ENCODE measurements at places on chromosomes 4 and X.

DNA sequence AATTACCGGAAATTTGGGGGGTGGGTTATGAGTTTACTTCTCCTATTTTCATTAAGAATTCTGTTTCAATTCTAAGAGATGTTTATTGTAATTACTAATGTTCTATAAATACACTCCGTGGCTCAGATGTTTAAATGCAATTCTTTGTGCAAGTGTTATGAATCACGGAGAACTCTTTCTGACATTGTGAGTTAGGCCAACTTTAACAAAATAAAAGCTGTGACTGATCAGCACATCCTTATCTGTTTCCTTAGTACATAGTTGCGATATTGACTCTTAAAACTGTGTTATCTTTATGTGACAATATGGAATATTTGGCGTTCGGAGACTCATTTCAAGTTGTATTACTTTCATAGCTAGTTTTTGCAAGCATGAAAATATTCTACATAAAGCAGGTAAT is 902 bp downstream of the KLHL4 start:
- no peak for DNase-seq

DNA sequence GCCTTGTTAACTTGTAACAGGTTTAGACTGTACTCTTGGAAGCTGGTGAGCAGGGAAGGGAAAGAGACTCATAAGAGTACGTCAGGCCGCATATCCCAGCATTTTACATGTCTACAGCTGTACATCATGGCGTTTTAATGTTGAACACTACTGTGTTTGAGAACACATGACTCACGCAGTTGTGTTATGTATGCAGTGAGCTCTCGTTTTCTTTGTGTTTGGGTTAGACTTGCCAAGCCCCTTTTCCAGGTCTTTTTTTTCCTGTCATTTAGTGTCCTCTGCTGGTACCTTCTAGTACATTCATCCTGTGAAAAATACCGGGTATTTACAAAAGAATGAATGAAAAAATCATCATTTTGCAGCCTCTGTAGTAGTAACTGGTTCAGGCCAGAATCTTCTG is 35.3 kb downstream of the SMS start:
- DNase-seq, result peak; percentile 36

- peak; percentile 39 for DNase-seq
Observed at GRCh38 chr4:40621592-40622512, 7.8 kb downstream of the RBM47 start.

DNA sequence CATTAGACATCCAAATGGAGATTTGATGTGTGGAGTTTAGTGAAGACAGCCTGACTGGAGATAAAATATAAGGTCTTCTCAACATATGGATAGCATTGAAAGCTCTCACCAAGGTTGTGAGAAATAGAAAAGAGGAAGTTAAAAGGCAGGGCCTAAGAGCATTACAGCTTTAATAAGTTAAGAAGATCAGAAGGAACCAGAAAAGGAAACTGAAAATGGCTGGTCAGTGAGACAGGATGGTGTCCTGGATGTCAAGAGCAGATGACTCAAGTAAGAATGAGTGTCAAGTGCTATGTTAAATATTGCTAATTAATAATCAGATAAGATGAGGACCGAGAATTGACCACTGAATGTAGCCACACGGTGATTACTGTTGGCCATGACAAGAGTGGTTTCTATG is 642.9 kb downstream of the STPG2 start:
- DNase-seq, result no peak

DNA sequence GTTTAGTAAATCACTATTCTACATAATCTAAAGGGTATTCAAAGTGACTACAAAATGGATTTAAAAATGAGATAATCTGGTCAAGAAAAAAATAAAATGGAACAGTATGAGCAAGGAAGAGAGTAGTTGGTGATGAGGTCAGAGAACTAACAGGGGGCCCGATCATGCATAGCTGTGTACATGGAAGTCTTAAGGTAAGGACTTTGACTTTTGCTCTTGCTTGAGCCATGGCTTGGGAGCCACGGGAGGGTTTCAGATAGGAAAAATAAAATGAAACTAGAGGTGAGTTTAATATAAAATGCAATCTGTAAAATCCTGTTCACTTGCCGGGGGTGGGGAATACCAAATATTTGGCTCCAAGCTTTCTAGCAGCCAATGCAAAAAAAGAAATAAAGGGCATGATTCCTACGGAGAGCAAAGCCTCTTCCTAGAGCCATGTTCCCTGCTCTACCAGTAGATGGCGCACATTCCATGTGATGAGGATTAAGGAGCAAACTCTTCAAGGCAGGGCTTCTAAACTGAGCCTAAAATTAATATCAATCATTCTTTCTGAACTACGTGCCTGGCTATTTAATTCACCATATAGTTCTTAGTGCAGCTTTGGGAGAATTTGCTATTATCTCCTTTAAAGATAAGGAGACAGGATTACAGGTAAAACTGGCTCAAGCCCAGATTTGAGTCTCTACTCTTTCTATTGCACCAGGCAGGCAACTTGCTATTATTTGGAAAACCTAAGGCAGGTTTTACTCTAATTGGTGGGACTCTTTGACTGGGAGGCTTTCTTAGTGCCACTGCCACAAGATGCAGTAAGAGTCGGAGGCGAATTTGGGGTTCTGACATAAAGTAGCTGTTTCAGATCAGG is 6.8 kb upstream of the CLCN5 start:
- DNase-seq, result peak; percentile 50

- DNase-seq, result no peak
Observed at GRCh38 chr4:71156616-71157015, 163.2 kb downstream of the DCK start.

- no peak for DNase-seq
Observed at GRCh38 chrX:123330229-123330942, 146.3 kb downstream of the GRIA3 start.

DNA sequence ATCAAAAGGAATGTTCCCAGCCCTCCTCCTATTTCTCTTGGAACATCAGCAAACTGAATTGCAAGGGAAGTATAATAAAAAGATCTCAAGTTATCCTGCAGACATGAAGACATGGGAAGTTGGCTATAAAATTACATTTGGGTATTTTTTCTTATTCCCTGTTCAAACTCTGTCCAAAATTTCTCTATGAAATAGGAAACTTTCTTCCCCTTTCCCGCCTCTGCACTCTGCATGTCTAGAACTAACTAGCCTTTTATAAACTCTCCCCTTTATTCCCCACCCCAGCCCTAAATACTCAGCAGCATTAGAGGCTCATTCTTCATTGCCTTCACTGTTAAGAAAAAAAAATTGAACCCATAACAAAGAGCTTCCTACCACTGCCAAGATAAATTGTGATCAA is 126.7 kb upstream of the EDNRA start:
- no peak for DNase-seq

DNA sequence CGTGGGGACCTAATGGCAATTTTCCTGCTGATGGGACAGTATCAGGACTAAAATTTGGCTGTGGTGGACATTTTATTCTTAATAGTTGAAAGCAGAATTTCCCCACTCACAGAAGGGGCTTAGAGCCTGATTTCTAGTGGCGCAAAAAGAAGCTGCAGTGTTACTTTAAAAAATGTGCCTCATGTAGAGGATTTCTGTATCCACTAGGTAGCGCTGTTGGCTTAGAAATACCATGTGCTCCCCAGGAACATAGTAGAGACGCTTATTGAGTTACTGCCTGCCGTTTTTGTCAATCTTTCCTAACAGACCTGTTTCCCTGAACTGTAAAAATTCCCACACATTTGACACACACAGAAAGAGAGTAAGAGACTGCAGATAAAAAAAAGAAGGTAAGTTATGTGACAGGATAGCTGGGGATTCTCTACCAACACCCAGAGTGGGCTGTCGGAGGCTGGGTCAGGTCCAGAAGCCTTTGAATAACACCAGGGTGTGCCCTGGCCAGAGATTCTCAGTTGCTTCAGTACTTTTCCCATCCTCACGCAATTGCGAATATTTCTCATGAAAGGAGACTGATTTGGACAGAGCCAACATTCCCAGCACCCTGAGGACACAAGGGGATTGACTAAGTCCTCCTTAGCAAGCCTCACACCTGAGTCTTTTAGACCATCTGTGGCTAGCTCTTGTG is 88.4 kb downstream of the ZXDA start:
- DNase-seq, result peak; percentile 75

- no peak for DNase-seq
Observed at GRCh38 chrX:67610282-67610681, 66.5 kb downstream of the AR start.

GRCh38 chr4:150817804-150818528 is 197.1 kb downstream of the LRBA start:
- DNase-seq, result no peak

- DNase-seq, result no peak
Observed at GRCh38 chr4:80726471-80726870, 304.0 kb upstream of the BMP3 start.

GRCh38 chr4:5801696-5802095 is 90.7 kb downstream of the EVC start:
- DNase-seq, result no peak

- no peak for DNase-seq
Observed at GRCh38 chrX:38102875-38103274, 96.5 kb downstream of the SYTL5 start.

DNA sequence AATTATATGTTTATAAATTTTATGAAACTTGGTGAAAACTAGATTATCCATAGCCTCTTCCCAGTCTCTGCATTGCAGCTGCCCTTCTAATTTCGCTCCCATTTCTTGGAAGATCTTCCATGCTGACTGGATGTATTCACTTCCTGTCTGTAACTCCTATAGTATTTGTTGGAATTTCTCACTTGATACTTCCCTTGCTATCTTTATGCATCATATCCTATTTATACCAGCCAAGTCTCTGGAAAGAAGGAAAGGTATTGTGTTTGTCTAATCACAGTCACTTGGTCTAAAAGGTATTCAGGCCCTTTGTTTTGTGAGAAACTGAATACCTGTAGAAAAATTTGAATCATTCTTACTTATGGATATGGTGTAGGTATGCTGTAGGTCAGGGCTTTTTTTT is 870.9 kb upstream of the FRG1 start:
- DNase-seq, result no peak

GRCh38 chr4:5416637-5417036 is 291.7 kb downstream of the EVC2 start:
- no peak for DNase-seq

DNA sequence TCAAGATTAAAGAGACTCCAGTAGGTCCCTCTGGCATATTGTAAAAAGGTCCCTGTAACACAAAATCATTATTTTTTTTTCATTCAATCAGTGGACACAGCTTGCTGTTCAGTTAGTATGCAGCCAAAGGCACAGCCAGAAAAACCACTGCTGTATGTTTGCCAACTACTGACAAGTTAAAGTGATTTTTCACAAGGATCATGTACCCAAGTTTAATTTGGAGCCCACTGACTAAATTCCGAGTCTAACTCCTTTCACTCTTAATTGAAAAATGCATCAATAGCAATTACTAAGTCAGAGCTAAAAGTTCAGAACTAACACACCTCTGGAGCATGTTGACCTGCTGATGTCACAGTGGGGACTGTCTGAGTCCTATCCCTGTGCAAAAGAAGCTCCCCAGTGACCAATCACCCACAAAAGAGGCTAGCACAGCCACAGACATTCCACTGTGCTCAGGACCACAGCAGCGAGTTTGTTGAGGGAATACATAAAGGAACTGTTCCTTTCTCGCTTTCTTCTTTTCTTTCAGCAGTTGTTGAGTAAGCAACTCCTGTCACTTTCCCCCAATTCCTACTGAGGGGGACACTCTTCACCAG is 60.4 kb downstream of the STX18 start:
- DNase-seq, result no peak

- DNase-seq, result no peak
Observed at GRCh38 chr4:61200916-61201526, 895 bp downstream of the ADGRL3 start.

GRCh38 chr4:160034501-160034900 is 931.6 kb downstream of the RAPGEF2 start:
- DNase-seq, result no peak

- no peak for DNase-seq
Observed at GRCh38 chr4:14800977-14801376, 201.3 kb upstream of the CPEB2 start.

GRCh38 chr4:104424475-104424941 is 70.2 kb downstream of the CXXC4 start:
- DNase-seq, result peak; percentile 62

DNA sequence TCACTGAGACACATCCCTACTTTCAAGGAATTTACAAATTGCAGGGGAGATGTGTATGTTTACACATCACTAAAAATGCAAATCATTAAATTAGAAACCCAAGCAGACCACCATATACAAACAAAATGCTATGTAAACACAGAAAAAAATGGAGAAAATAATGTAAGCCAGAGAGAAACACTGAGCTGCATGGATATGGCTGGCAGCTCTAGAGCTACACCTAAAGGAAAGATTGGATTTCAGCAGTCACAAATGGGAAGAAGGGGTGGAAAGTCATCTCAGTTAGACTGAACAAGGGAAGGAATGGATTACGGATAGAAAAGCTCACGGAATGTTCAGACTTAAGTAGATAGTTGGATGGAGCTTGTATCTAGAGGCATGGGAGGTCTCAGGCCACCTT is 186.3 kb downstream of the MOSPD2 start:
- DNase-seq, result no peak

- DNase-seq, result no peak
Observed at GRCh38 chr4:16597845-16598596, 300.4 kb downstream of the LDB2 start.

GRCh38 chr4:41410049-41410448 is 127.9 kb upstream of the LIMCH1 start:
- DNase-seq, result no peak

Data from NCI-H2227 treated with DMSO at 0.1 percent for 48 hours (cell line).